Activated T-cell treated with anti-CD3 and anti-CD28 coated beads, Interleukin-2, amount 50 U/mL, for 72 hours (primary cell): ENCODE measurements at places on chromosomes 5 and 9.

GRCh38 chr5:59569158-59569557, 324.4 kb downstream of the PDE4D start:
- DNase-seq = no peak

DNA sequence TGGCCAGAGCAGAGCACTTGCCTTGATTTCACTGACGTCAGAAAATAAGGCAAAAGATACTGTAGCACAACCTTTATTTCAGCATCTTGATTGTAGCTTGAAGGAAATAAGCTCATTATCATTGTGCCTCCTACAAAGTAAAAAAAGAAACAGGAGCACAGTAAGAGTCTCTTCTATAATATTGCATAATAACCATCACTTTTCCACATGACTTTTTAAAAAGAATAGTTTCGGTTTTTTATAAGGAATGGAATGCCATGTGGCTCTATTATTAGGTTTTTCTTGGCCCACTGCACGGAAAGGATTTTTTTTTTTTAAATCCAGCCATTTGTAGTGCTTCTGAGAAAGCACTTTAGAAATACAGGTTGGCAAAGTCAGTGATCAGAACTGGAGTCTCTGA, 655.3 kb downstream of the LRRC70 start:
- no peak for DNase-seq

DNA sequence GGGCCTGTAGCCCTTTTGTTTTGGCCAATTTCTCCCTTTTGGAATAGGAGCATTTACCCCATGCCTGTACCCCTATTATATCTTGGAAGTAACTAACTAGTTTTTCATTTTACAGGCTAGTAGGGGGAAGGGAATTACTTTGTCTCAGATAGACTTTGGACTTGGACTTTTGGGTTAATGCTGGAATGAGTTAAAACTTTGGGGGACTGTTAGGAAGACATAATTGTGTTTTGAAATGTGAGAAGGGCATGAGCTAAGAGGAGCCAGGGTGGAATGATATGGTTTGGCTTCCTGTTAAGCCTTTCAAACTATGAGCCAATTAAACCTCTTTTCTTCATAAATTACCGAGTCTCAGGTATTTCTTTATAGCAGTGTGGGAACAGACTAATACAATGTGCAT, 168.1 kb downstream of the FGF1 start:
- no peak for DNase-seq

GRCh38 chr5:19536387-19536786, 451.6 kb downstream of the CDH18 start:
- DNase-seq = no peak

DNA sequence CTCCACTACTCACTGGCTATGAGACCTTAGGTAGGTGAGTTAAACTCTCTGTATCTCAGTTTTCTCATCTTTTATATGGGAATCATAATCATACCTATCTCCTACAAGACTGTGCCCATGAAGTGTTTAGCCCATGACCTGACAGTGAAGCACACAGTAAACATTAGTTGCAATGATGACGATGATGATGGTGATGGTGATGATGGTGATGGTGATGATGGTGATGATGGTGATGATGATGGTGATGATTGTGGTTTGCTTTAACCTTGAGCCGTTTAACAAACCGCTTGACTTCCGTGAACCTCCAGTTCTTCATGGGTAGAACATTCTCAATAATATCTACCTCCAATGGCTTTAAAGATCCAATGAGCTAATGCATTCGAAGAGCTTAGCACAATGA, 220.2 kb upstream of the MVB12B start:
- no peak for DNase-seq

GRCh38 chr5:113061846-113062780, 85.5 kb downstream of the DCP2 start:
- DNase-seq = no peak

GRCh38 chr5:14451871-14452270, 129.7 kb upstream of the OTULINL start:
- no peak for DNase-seq

DNA sequence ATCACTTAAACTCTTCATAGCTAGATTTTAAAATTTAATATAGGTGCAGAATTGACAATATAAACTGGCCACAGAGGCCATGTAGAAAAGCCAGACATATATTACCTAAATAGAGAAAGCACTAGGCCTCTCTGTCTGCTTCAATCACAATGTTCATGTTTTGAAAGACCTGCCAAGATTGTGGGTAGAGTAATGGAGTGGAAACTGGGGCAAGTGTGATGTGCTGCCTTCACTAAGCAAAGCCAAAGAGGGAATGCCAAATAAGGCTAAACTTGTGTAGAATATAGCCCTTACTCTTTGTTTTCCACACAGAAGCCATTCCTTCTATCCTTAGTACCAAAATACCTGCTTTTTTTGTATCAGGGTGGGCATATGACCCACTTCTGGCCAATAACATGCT, 15.1 kb upstream of the ISOC1 start:
- DNase-seq = no peak

GRCh38 chr5:23139338-23140171, 286.4 kb upstream of the CDH12 start:
- DNase-seq = no peak

- no peak for DNase-seq
Observed at GRCh38 chr9:133204335-133204992, 4.6 kb downstream of the OBP2B start.

DNA sequence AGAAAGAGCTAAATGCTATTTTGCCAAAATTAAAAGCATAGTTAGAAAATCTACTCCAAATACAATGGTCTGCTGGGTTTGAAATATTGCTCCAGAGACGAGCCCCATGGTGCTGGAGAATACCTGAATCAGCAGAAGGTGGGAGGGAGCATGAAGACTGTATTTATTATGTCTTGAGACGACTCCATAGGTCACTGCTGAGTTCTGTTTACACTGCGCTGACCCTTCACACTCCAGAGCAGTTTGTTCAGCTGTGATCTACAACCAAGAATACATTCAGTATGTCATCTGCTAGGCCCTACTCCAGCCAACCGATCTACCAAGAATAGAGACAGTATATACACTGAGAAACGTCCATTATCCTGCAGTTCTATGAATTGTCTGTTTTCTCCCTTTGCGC, 150.5 kb downstream of the TLE1 start:
- DNase-seq = no peak

DNA sequence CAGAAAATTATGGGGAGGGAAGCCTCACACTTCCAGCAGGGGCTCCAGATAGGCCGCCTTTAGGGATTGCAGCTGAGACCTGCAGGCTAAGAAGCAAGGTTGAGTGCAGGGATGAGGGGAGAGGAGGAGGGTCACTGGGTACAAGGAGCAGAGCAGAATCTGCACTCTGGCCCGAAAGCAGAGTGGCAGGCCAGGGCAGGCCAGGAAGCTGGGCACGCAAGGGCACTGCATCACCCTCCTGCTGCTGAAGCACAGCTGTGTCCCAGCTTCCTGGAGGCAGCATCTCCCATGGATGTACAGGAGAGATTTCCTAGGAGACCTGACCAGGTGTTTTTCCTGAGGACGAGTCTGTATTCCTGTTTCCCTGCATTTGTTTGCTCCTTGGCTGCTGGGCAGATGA, 92.1 kb downstream of the SYK start:
- no peak for DNase-seq

DNA sequence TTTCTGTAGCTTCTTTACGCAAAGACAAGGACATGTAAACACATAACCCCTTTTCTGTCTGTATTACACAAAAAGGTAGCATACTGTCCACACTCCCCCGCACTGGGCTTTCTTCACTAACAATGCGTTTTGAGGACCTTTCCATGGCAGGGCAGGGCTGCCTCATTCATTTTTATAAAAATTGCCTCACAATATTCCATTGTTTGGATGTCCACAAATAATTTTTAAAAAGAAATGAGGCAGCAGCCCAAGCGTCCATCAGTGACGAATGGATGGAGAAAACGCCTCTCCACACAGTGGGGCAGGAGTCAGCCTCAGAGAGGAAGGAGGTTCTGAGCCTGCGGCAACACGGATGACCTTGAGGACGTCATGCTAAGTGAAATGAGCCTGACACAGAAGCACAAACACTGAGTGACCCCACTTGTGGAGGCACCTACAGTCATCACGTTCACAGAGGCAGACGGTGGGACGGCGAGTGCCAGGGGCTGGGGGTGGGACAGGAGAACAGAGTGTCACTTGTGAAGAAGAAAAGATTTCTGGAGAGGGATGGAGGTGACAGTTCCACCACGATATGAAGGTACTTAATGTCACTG, 67.8 kb downstream of the RASGEF1C start:
- no peak for DNase-seq

- no peak for DNase-seq
Observed at GRCh38 chr5:153147891-153148623, 342.4 kb upstream of the GRIA1 start.

- DNase-seq = no peak
Observed at GRCh38 chr5:171650597-171650996, 135.0 kb upstream of the SMIM23 start.

DNA sequence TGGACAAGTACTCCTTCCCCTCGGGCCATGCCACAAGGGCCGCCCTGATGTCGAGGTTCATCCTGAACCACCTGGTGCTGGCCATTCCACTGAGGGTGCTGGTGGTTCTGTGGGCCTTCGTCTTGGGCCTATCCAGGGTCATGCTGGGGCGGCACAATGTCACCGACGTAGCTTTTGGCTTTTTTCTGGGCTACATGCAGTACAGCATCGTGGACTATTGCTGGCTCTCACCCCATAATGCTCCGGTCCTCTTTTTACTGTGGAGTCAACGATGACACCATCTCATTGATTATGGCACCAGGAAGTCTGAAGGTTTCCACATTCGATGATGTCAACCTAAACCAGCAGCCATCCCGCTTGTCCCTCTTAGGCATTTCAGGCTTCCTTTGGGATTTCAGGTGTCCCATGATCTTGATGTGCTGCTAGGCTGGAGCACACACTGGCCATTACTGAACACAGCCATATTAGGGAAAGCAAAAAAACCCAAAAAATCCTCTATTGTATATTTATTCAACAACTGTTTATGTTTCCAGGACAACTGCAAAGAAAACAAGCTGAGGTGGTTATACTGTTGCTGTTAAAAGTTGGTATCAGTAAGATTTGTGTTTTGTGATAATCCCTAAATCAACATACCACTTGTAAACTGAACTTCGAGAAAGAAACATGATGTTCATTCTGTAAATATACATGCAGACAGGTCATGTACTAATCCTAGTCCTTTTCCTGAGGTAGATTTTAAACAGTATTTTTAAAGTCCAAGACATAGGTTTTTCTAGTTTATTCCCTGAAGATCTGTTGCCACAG, 1.1 kb downstream of the PLPP6 start:
- no peak for DNase-seq

DNA sequence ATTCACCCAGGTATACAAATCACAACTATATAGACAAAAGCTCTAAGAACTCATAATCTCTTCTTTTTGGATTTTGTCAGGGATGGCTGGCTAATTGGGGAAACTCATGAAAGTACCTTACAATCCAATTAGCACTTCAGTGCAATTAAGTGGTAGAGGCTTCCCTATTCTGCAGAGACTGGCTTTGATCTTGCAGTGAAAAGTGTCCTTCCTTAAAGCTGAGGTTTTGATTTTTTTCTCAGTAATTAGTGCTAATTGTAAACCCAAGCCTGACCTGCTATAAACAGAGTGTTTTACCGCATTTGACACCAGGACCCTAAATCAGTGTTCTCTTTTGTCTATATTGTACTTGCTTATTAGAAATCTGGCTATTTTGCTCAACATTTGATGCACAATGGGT, 294.0 kb upstream of the EFNA5 start:
- DNase-seq = no peak

- no peak for DNase-seq
Observed at GRCh38 chr5:113634957-113635356, 121.5 kb downstream of the YTHDC2 start.

DNA sequence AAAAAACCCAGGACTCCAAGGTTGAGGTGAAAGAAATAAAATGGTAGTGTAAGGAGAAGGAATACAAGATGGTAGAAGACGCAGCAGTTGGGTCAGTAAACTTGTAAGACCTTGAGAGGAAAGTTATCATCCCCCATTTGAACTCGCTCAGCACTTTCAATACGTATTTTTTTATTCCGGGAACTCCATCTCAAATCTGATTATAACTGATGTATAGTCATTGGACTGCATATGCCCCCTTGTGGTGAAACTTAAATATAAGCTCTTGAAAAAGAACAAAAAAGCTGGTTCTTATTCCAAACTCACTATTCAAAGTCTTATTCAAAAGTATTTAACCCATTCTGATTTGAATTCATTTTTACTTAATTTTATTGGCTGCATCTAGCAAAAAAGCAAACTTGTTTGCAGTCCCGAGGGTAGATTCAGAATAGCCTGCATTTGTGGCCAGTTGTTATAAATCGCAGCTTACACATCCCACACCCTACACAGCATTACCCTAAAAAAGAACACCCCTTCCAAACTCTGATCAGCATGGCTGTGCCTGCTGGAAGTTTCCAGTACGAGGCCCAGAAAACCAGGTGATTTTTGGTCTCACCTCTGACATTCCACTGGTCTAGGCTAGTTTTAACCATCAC, 118.0 kb downstream of the ESM1 start:
- no peak for DNase-seq

GRCh38 chr5:66242050-66242715, 98.1 kb downstream of the SREK1 start:
- no peak for DNase-seq

DNA sequence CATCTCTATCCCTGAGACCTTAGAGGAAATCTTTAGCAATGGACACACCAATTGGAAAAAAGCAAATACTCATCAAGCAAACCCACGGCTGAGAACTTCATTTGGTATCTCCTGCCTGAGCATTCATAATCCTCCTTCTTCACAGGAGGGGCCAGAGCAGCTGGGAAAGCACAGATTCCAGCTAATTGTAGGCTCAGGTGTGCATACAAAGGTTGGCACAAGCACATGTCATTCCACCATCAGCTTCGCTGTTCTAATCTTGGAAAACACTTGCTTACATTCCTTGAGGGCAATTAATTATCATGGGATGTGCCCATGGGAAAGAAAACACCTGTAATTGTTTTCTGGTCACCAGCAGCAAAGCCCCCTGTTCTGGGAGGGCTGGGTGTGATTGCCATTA, 376.6 kb downstream of the SPOCK1 start:
- no peak for DNase-seq

- DNase-seq = peak; percentile 59
Observed at GRCh38 chr9:89234205-89235067, 55.8 kb upstream of the SHC3 start.

DNA sequence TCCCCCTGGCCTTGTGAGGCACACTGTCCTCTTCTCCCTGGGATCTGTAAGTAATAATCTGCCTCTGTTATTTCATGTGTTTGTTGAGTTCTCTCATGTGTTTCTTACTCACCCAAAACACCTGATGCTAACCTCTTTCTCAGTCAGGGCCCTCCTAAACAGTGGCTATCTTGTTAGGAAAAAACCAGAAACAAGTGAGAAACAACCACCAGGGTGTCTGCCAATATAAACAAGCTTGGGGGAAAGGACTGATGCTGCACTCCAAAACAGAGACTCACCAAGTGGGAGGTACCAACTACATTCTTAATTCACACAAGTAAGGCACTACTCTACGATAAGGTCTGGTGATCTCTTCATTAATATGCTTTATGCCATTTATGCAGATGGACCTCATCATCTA, 564.4 kb downstream of the SEMA5A start:
- DNase-seq = no peak

DNA sequence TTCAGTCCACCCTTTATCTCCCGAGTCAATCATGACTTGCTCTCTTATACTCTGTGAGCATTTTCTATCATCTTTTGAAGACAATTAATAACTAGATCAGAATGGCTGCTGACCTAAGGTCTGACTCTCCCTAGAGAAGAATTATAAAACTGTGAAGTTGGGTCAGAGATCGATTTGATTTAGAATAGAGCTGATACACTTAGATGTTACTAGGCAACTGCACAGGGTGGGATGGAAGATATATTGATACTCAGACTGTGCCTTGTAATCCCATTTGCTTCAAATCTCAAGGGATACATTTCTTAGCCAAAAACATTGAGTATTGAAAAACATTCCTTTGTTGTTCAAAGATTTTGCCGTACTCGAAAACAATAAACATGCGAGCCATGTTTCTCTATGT, 106.0 kb upstream of the NMUR2 start:
- no peak for DNase-seq
